CD4-positive, alpha-beta memory T cell (primary cell): ENCODE measurements at places on chromosomes 2 and 18. TPM values are rescaled to one million over a fixed set of nuclear protein-coding genes. Genes with fewer than 3 reads are reported as not detected.

- no peaks in the 10 kb centered on the region for H3K36me3 ChIP-seq
- no peaks in the 10 kb centered on the region for H3K4me1 ChIP-seq
- no peak overlapping the region for H3K27ac ChIP-seq
- no peak overlapping the region for H3K4me3 ChIP-seq
- no peak for DNase-seq
Observed at GRCh38 chr2:179344280-179344964, 79.8 kb upstream of the SESTD1 start.

DNA sequence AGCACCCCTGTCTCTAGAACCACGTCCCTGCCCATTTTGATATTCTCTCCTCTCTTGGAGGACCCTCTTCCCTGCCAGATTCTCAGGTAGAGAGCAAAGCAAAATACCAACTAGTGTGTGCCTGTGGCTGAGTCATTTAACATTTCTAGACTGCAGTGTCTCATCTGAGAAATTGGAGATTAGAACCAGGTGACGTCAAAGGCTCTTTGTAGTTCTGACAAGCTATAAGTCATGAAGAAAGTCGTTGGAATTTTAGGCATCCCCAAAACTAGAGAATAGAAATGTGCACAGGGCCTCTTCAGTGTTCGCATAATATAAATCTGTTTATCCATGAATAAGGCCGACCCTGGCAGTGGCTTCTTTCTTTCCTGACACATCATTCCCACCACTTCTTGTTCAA lies 74.4 kb upstream of the TANC1 start:
- DNase-seq: no peak
- H3K27me3 ChIP-seq: no peaks in the 10 kb centered on the region
- no peak overlapping the region for H3K27ac ChIP-seq
- H3K4me1 ChIP-seq: no peaks in the 10 kb centered on the region
- H3K4me3 ChIP-seq: no peak overlapping the region

GRCh38 chr2:217270485-217271121 lies 410.7 kb upstream of the TNP1 start:
- no peak for DNase-seq
- no peaks in the 10 kb centered on the region for H3K27me3 ChIP-seq
- no peaks in the 10 kb centered on the region for H3K36me3 ChIP-seq
- no peak overlapping the region for H3K4me3 ChIP-seq
- H3K27ac ChIP-seq: no peak overlapping the region

DNA sequence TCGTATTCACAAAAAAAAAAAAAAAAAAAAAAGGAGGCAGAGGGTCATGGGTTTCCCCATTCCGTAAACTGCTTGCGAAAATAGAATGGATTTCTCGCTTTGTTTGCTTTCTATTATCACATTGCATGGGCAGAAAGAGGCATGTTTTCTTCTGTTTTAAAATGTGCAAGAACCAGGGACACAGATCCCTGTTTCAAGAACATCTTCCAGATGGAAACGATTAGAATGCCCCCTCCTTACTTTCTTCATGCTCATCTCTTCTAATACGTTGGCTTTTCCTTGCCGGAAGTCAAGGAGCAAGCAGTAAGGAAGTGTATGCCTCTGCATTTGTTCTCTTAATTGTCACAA lies 51.0 kb upstream of the ZNF516 start:
- DNase-seq: no peak
- H3K4me3 ChIP-seq: no peak overlapping the region

DNA sequence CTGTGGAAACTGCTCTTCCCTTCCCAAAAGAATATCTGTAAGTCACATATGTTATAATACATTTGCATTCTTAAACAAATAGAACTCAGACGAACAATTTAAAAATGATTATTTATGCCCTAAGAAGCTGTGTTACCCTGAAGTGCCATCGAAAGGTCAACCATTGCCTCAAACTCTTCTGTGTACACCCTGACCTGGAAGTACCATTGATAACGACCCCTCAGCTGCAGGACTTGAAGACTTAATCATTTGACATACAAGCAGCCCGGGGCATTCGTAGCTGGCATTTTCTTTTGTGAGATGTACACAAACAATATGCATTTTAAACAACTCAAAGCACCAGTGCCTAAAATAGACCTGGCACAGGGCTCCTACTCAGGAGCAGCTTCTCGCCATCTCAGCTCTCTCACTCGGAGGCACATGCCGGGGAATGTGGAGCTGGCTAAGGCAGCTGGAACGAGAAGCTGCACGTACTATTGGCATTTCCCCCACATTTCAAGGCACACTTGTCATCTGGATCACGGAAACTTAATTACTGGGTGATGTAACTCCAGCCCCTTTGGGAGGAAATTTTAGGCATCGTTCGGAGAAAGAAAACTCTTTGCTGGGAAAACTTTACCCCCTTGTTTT lies 170.0 kb upstream of the GALNT5 start:
- H3K27me3 ChIP-seq: no peaks in the 10 kb centered on the region
- no peaks in the 10 kb centered on the region for H3K36me3 ChIP-seq
- no peak overlapping the region for H3K4me3 ChIP-seq
- H3K4me1 ChIP-seq: no peaks in the 10 kb centered on the region
- DNase-seq: no peak

DNA sequence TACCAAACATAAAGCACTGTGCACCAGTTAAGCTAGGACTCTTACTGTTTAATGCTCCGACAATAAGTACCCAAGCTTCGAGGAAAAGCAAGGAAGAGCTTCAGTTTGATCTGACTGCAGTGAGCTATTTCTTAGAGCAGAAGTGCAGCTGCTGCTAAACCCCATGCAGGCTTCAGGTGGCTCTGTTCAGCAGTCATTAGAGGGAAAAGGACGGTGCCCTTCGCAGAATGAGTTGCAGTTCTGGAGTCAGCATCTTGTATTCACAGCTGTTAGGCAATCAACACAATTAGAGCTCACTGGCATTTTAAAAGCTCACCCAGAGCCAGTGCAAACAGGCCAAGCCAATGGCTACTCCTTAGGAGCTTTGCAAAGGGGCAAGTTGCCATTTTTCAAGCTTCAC lies 1.5 kb upstream of the CERKL start:
- H3K4me3 ChIP-seq: no peak overlapping the region
- no peak for DNase-seq
- H3K27ac ChIP-seq: no peak overlapping the region
- H3K36me3 ChIP-seq: no peaks in the 10 kb centered on the region
- peaks cover 9% of the 10 kb centered on the region for H3K27me3 ChIP-seq

Gene EPHA4
- total RNA-seq: 131 TPM

Gene MYCN
- total RNA-seq: not detected
